Thoracic aorta (tissue), 2 donors: ENCODE measurements at places on chromosomes 12 and 14. TPM values are rescaled to one million over a fixed set of nuclear protein-coding genes. Genes with fewer than 3 reads are reported as not detected.

The GPRC5A gene
- total RNA-seq = 123 TPM

The ZNF268 gene
- total RNA-seq = 21.3 TPM

The KCNC2 gene
- not detected for total RNA-seq

The NELL2 gene
- total RNA-seq = 0.63 TPM

The MDP1 gene
- 15.7 TPM for total RNA-seq

The CD4 gene
- total RNA-seq = 25.0 TPM

The HNRNPC gene
- total RNA-seq = 208 TPM

The KCNMB4 gene
- total RNA-seq = 1.6 TPM

The GUCY2C gene
- total RNA-seq = not detected

The ART4 gene
- 38.0 TPM for total RNA-seq

The ASPG gene
- total RNA-seq = 0.14 TPM

The KNTC1 gene
- 24.4 TPM for total RNA-seq

The PLBD1 gene
- total RNA-seq = 12.8 TPM
